Activated B cell treated with CpG ODN at 0.5 μM for 24 hours (primary cell): ENCODE measurements at places on chromosomes 7 and 10.

GRCh38 chr7:151735186-151735850, 141.6 kb downstream of the PRKAG2 start:
- DNase-seq: no peak

- DNase-seq: no peak
These were observed 82.7 kb upstream of the CALN1 start for GRCh38 chr7:72494807-72495206.

DNA sequence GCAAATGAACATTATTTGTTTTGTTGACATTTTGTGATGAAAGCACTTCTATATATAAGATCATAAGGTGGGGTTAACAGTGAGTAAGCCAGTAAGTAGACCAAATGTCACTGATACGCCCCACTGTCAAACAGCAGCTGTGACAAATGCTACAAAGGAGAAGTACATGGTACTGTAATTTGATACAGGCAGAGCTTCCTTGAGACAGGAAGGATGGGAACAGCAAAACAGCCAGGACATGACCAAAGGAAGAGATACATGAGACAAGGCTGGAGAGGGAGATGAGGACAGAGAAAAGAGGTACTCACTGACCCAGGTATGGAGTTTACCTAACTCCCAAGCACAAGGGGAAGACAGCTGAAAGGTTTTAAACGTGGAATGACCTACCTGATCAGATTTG, 127.0 kb downstream of the SRPK2 start:
- no peak for DNase-seq

DNA sequence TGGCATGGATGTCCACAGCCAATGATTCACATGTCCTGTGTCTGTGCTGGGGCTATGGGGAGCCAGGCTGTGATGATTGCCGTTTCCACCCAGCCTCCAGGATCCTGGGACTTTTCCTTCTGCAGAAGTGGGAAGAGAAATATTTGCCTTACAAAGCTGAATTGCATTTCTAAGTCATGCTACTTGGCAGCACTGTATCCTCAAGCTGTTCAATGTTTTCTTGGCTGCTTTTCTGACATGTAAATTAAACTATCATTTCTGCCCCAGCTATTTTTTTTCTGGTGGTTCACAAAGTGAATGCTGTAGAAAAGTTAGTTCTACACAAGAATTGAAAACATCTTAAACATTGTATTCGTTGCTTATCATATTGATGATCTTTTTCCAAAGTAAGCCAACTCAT, 51.9 kb upstream of the TCERG1L start:
- no peak for DNase-seq
